ENCODE measurements at places on chromosomes 7 and 10.

- no peak for DNase-seq
Measured at GRCh38 chr7:32069116-32069650, 1.0 kb downstream of the PDE1C start.

DNA sequence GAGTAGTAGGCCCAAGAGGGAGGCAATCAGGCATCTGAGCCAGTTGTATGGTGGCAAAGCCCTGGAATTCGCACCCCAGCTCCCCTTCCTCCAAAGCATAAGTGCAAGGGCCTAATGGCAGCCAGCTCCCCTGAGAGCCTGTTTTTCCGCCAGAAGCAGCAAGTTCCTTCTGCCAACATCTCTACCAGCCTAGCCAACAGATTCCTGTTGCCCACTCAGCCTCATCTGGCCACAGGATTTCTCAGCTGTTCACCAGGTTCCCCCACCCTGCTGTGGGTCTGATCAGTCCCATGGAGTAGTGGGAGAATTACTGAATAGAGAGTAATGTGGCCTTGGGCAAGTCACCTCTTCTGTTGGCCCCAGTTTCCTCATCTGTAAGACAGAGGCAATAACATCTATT, 186.2 kb upstream of the PDE1C start:
- DNase-seq, result no peak

DNA sequence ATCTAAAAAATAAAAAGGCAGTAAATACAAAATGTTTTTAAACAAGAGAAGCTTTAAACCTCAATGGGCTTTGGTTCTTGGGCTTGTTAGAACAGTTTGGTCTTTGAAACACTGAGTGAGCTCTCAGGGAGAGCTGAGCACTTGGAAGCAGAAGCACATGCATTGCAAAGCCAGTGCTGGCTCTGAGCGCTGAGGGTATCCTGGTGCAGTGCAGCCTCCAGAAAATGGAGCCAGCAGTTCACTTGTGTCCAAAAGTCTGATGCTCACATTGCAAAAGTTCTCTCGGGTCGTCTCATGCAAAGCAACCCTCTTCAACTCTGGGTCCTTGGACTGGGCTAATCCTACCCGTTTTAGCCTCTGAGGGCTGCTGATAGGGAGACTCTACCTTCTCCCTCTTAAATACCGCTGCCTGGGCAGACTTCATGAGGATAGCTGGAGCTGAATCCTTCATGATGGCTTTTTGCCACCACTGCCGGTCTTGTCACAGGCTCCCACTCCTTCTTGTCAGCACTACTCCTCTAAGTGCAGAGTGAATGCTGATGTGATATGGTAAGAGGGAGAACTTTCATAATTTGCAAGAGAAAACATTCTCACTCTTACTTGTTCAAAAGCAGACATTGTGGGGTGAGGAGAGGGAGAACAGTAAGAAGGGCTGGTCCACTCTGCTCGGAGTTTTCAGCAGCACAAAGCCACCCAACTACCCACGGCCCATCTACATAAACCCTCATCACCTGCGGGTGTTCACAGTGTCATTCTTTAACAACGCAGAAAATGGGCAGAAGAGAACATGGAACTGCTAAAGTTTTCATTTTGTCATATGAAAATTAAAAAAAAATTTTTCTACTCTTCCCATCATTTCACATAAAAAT, 42.2 kb upstream of the BMPER start:
- no peak for DNase-seq

DNA sequence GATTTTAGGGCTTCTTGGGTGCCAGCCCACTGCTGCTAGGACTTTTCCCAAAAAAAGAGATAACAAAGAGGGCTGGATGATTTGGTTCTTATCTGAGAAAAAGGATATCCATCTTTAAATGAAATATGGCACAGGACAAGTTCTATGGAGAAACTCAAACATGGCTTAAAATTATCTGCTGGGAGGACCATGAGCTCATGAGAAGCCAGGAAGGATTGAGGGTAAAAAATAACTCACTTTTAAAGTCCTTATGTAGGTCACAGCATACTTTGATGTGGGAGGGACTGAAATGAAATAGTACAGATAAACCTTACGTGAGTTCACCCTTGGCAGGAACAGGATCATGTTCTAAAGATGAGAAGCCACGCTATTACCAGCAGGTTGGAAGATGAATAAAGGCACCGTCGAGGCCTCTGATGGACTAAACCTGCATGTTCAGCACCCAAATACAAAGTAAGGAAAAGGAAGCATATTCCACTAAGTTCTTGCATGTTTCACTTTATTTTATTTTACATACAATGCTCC, 369.2 kb upstream of the KLF6 start:
- no peak for DNase-seq

- no peak for DNase-seq
Measured at GRCh38 chr7:97020601-97020995, 4.0 kb downstream of the DLX5 start.

GRCh38 chr7:25951414-25952260, 200.4 kb upstream of the NFE2L3 start:
- no peak for DNase-seq

DNA sequence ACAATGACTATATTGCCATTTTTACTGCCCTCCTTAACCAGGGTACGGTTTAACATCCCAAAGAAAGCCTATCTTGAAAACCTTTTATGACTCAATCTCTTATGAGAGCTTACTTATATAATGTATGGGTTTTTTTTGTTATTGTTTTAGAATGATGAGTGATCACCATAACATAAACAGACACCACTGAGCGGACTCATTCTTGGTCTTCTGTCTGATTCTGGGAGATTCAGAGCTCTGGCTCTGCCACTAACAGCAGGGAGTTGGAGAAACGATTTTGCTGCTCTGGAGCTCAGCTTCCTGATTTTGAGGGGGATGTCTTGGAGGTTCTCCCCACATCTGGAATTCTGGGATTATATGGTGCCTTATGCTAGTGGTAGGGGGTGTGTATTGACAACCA, 244.1 kb downstream of the FRMD4A start:
- no peak for DNase-seq

DNA sequence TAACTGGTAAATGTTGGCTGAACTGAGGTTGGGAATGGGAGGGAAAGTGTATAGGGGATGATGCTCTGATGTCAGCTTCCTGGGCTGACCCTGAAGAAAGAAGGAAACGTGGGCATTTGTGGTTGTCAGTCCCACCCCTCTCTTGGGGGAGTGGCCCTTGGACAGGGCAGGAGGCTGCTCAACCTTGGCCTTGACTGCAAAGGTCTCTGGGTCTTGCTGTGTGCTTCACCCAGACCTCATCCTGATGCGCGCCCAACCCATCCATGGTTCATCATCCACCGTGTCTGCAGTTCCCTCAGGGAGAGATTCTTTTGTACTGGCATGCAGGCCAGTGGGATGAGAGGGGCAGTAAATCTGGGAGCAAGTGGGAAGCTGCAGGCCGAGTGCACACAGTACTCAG, 4.7 kb upstream of the ZYX start:
- no peak for DNase-seq

GRCh38 chr10:57948796-57949195, 318.9 kb downstream of the IPMK start:
- DNase-seq, result no peak

DNA sequence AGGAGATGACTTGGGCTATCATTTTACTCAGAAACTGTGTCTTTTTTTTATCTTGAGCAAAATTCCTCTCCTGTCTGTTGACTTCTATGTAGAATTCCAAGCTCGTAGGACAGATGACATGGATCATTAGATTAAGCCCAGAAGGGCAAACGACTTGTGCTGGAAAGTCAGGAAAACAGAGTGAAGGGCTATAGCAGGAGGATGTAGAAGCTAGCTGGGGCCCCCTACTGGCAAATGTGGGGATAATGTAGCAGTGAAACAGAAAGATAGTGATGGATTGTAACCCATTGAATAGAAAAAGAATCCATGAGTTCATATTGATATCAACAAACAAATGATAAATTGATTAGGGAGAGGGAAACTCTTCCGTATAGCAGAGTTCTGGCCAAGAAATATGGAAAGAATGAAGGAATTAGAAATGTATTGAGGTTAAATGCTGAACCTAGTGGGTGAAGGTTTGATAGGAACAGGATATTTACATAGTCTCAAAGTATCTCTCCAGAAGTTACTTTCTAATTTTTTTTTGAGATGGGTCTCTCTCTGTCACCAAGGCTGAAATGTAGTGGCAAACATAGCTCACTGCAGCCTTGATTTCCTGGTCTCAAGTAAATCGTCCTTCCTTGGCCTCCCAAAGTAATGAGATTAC, 103.6 kb downstream of the LYZL1 start:
- DNase-seq, result peak; percentile 58

- no peak for DNase-seq
Measured at GRCh38 chr10:7505196-7505595, 94.4 kb upstream of the SFMBT2 start.

- no peak for DNase-seq
Measured at GRCh38 chr10:112728118-112728883, 221.7 kb upstream of the TCF7L2 start.

DNA sequence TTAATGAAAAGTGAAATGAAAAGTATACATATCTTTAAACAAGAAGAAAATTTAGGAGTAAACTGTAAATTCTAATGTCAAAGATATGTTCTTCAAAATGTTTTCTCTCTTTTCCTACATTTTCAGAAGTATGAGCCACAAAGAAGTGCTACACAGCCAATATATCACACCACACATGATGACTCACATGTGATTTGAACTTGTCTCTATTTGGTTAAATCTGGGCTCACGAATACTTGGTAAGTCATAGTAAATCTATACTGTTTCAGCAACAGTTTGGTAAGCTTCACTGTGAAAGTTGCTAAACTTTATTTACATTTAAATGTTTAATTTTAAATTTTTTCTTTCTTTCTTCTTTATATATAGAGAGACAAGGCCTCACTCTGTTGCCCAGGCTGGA, 380.6 kb upstream of the IGFBP3 start:
- no peak for DNase-seq

DNA sequence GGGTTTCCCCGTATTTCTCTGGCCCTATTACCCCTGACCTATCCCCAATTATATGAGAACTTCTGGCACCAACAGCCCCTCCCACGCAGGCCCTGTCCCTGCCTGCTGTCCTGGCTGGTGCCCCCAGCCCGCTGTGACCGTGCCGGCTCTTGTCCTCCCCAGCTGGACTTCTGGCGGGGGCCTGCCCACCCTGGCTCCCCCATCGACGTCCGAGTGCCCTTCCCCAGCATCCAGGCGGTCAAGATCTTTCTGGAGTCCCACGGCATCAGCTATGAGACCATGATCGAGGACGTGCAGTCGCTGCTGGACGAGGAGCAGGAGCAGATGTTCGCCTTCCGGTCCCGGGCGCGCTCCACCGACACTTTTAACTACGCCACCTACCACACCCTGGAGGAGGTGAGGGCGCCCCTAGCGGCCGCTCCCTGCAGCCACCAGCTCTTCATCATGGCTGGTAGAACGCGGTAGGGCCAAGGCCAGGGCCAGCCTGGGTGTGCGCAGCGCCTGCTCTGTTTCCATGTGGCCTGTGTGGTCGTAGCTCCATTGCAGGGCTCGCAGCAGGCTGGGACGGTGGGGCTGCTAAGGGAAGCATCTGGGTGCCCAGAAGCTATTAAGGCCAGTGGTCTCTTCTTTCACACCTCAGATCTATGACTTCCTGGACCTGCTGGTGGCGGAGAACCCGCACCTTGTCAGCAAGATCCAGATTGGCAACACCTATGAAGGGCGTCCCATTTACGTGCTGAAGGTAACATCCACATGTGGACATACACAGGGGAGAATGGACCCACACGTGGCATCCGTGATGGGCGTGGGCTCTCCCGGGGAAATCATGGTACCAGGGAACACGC, 1.4 kb downstream of the CPA1 start:
- no peak for DNase-seq

DNA sequence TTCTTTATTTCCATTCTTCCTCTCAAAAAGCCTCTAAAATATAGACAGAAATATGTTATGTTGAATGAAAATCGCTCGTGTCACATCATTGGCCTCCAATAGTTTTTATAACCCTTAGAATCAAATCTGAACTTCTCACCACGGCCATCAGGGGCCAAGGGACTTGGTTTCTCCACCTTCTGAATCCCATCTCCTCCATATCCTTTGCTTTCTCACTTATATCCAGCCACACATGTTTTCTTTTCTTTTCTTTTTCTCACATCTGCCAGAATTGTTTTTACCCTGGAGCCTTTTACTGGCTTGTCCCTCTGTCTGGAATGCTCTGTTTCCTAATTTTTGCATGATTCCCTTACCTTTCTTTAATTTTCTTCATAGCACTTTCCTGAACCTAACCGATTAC, 95.6 kb downstream of the CD36 start:
- DNase-seq, result no peak

- DNase-seq, result no peak
Measured at GRCh38 chr10:132459301-132460003, 62.5 kb downstream of the PWWP2B start.

GRCh38 chr10:114283535-114284234, 44.6 kb downstream of the VWA2 start:
- no peak for DNase-seq

GRCh38 chr10:72329290-72330068, 25.2 kb downstream of the DNAJB12 start:
- no peak for DNase-seq

- DNase-seq, result no peak
Measured at GRCh38 chr7:18520450-18521235, 25.1 kb downstream of the HDAC9 start.

DNA sequence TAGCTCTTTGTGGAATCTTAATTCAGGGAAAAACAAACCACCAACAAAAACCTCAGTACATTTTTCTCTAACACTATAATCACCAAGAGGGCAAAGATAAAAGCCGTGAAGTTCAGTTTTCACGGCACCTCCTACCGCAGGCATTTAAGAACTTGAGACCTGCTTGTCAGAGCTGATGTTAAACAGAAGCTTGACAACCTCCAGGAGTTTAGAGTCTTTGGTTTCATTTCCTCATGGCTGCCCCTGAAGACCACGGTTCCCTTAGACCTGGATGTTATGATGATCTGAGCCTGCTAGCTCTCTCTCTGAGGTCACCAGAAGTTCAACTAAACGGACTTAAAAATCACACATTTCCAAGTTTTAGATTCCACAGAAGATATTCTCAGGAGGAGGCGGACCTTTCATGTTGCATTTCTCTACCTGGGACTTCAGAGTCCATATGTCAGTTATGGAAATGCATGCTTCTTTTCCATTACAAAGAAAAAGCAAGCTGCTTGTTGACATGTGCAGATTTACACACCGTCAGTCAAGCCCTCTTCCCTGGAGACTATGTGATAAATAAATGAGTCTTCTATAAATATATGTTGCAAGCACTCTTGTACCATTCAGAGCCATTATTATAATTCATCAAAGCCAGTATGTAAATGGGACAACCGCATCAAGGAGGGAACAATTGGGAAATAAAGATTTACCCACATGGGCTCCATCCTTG, 258.0 kb downstream of the GFRA1 start:
- no peak for DNase-seq

DNA sequence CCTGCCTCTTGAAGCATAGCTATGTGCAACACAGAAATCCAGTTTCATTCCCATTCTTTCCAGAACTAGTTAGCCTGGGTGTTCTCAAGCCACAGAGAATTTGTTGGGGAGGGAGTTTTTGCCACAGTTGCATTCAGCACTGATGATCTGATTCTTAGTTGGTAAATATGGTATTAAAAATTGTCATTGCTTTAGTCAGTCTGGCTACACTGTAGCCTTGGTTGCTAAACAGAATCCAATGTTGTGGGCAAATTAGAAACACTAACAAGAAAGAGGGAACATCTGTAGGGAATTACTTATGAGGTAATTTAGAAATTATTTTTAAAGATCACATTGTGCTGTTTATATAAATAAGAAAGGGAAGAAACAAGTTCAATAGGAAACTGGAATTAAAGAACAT, 57.0 kb upstream of the CC2D2B start:
- no peak for DNase-seq
